Activated CD8-positive, alpha-beta T cell treated with anti-CD3 and anti-CD28 coated beads for 36 hours (primary cell): ENCODE measurements at places on chromosomes 5 and 9.

GRCh38 chr9:134484479-134484878 is 157.1 kb upstream of the COL5A1 start:
- no peak for DNase-seq

DNA sequence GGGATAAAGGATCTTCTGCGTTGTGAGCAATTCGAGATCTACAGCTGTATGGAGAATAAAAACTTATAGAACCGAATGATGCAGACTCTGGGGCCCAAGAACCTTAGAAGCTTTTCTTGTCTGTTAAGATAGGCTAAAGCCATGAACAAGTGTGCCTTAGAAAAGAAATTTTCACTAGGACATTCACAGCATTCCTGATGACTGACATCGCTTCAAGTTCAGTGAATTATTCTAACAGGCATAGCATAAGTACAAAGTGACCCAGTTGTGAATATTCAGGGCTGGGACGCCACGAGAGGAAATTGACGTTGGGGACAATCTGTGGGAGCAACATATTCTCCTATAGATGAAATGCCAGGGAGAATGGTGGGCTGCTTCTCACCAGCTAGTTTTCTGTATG is 32.0 kb upstream of the PANK3 start:
- no peak for DNase-seq

GRCh38 chr5:74027732-74028338 is 401.8 kb downstream of the ARHGEF28 start:
- DNase-seq = no peak

DNA sequence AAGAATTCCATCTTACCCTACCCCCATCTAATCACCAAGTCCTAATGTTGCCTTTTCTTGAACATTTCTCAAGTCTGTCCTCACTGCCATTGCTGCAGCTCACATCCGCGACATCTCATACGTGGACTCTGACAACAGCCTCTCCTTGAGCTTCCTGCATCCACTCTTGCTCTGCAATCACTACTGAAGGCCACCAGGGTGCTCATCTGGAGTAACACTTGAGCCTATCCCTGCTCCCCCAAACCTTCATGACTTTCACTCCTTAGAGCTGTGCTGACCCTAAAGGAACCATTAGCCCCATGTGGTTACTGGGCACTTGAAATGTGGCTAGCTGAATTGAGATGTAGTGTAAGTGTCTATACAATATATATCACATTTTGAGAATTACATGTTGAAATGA is 46.4 kb upstream of the CTXN3 start:
- DNase-seq = no peak

- DNase-seq = no peak
Observed at GRCh38 chr9:12680341-12680740, 12.8 kb upstream of the TYRP1 start.

DNA sequence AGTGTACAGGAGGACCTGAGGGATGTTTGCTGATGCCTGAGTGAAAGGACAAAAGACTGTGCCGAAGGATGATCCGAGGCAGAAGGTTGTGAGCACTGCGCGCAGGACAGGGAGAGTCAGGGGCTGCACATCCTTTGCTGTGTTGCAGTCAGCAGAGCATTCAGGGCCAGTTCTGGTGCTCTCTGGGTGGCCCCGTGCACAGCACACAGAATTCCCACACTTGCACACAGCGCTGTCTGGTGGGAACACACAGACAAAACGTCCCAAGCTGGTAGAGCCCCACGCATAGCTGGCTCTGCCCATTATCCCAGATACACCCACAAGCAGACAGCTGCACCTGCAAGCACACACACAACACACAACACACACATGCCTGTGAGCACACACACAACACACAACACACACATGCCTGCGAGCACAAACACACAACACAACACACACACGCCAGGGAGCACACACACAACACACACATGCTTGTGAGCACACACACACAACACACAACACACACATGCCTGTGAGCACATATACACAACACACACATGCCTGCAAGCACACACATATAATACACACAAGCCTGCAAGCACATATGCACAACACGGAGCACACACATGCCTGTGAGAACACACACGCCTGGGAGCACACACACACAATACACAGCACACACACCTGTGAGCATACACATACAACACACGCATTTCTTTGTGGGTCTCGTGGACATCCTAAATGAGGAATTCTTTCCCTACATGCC is 74.4 kb downstream of the FGF18 start:
- DNase-seq = no peak

- DNase-seq = no peak
Observed at GRCh38 chr5:143143973-143144372, 259.5 kb downstream of the NR3C1 start.

DNA sequence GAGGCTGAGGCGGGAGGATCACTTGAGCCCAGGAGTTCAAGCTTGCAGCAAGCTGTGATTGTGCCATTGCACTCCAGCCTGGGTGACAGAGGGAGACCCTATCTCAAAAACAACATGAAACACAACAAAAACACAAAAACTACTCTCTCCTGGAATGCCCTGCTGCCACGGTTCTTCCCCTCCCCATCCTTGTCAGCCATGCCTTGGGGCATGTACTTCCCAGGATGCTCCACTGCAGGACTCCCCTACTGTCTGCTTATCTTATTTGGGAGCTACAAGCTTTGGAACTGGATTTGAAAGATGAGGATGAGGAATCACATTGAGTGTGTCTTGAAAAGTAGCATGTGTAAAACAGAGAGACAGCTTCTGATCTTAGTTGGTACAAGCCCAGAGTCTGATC is 40.1 kb upstream of the KIAA1958 start:
- no peak for DNase-seq

- DNase-seq = no peak
Observed at GRCh38 chr5:56852228-56853000, 37.1 kb downstream of the MAP3K1 start.

DNA sequence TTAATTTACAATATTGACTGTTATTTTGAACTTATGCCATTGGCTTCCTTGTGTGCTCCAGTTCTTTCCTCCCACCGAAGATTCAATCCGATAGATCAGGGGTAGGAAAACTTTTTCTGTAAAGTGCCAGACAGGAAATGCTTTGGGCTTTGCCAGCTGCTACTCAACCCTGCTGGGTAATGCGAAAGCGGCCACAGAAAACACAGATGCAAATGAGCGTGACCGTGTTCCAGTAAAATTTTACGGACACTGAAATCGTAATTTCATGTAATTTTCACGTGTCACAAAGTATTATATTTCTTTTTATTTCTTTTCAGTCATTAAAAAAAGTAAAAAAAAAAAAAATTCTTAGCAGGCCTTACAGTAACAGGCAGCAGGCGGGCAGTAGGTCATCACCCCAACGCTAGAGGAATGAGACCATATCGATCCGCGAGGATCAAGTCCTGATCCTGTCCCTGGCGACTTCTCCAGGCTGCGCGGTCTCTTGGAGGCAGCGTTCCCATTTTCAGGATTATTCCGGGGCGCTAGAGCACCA is 599 bp downstream of the NMRK1 start:
- peak; percentile 67 for DNase-seq

DNA sequence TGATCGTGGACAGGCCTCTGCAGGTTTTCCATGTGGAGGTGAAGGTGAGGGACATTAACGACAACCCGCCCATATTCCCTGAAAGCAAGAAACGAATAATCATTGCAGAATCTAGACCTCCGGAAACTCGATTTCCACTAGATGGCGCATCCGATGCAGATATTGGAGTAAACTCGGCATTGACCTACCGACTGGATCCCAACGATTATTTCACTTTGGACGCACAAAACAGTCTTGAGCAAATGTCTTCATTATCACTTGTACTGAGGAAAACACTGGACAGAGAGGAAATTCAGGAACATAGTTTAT is 621 bp downstream of the PCDHA13 start:
- no peak for DNase-seq

DNA sequence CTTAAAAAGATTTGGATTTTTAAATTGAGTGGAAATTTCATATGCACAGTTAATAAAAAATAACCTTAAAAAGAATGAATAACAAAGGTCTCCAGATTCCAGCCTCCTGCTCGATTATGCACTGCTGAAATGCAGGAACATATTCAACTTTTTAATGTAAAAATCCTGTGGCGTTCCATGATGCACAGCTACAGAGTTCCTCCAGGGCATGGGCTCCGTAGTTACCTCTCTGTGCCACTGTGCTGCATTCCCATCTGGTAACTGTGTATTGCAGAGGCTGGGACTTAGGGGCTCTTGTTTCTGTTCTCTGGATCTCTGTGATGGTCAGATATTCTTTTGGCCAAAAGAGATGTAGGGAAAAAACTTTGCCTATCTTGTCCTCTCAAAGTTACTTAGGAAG is 31.5 kb upstream of the EQTN start:
- no peak for DNase-seq

GRCh38 chr9:96009690-96010472 is 134.4 kb downstream of the ERCC6L2 start:
- peak; percentile 85 for DNase-seq

DNA sequence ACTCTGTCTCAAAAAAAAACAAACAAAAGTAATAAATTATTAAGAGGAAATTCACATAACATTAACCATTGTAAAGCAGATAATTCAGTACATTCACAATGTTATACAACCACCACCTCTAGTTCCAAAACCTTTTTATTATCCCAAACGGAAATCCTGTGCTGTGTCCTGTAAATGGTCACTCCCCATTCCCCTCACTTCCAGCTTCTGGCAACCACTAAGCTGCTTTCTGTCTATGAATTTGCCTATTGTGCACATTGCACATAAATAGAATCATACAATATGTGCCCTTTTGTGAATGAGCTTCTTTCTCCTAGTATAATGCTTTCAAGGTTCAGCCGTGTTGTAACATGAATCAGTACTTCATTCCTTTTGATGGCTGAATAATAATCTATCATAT is 20.8 kb downstream of the C9orf152 start:
- no peak for DNase-seq

GRCh38 chr9:88749420-88749819 is 214.4 kb downstream of the NXNL2 start:
- no peak for DNase-seq
